ENCODE measurements at places on chromosomes 2 and 18.

- no peak for DNase-seq
Measured at GRCh38 chr18:3214855-3215637, 4.7 kb downstream of the MYOM1 start.

- DNase-seq: peak; percentile 97
Measured at GRCh38 chr2:208265801-208266552, at the start of gene PIKFYVE. Gene PIKFYVE (plus strand): TSS chr2:208266255. CDS start chr2:208271520, 5,265 bp downstream.

DNA sequence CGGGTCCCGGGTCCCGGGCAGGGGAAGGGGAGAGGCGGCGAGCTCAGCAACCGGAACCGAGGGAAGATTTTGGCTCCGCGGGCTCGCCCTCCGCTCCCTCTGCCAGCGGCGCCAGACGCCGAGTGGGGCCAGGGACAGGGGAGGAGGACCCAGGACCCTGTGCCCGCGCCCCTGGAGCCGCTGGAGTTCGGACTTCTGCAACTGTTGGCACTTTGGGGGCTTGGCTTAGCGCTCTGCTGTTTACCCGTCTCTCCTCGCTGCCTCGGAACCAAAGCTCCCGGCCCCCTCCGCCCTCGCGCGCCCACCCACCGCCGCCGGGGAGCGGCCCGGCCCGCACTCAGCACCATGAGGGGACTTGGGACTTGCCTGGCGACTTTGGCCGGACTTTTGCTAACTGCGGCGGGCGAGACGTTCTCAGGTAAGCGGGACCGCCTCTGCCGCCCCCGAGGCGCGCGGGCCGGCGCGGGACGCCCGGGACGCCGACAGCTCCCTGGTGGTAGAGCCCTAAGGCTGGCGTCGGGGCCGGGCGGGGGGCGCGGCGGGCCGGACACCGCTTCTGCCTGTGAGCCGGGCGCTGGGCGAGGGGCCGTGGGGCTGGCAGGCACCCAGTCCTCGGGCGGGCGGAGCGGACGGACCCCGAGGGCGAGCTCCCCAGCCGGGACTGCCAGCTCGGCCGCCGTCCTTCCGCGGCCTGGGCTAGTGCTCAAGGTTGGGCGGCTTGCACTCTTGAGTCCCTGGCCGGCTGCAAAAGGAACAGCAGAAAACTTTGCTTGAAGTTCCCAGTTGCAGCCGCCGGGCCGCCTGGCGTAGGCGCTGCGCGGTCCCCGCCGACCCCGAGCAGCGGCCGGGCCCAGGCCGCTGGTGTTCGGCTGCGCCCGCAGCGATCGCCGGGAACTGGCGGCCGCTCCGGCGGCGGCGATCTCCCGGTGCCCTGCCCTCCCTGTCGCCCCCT, 634 bp downstream of the PTPRM start:
- peak; percentile 62 for DNase-seq

- no peak for DNase-seq
Measured at GRCh38 chr2:196952936-196953335, 26.4 kb upstream of the PGAP1 start.

DNA sequence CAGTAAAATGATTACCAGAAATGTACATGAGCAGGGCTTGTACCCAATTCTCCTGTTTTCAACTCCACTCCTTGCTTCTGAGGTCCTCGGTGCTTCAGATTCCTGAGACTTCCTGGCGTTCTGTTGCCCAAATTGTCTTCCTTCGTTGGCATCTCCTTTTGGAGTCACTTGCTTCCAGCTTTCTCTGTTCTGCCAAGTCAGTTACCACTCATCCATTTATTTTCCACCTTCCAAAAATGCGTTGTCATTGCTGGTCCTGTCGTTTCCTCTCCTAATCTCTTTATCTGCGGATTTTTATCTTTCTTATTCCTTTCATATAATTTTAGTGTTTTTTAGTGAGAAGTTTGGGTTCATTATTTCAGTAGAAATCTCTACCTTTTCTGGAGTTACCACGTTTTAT, 18.5 kb upstream of the EFR3B start:
- DNase-seq: no peak

DNA sequence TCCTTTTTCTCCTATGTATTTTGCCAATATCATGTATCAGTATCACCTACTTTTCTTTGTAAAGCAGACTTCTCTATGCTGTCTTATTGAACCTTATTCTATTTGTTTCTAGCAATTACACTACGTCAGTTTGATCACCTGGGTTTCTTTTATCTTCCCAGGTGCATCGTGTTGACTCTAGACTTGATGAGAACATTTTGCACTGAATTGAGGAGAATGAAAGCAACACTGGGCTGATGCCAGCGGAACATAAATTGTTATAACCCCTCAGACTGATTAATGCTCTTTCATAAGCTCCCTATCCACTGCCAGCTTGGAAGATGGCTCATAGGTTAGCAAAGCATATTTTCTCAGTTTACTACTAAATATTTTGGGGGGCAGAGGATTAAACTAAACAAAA, 140.6 kb downstream of the EPHA4 start:
- no peak for DNase-seq

DNA sequence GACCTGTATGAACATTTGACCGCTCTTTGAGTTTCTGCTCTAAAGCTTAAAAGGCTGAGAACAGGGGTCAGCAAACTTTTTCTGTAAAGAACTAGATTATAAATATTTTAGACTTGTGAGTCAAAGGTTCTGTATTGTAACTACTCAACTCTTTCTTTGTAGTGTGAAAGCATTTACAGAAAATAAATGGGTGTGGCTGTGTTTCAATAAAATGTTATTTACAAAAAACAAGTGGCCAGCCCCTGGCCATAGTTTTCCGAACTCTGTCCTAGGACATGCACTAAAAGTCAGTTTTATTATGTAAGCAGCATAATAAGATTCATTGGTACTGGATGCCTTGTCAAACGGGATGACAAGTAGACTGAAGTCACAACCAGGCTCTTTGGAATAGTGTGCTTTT, 434.9 kb downstream of the ZEB2 start:
- DNase-seq: no peak

DNA sequence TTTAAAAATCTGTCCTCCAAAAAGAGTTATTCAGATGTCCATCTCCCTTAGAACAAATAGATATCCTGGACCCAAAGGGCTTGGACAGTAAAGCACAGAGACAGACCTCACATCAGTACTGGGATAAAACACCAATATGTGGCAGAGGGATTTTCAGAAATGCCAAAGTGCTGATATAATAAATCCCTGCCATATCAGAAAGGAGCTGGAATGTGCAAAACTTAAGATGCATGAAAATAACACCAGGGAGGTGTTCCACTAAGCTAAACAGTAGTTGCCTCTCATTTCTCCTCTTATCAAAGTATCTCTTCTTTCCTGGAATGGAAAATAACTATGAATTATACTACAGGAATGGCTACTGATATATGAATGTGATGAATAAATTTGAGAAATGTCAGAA, 13.2 kb downstream of the USP40 start:
- DNase-seq: no peak

GRCh38 chr2:217835931-217836891, 166.6 kb downstream of the TNS1 start:
- DNase-seq: peak; percentile 80

DNA sequence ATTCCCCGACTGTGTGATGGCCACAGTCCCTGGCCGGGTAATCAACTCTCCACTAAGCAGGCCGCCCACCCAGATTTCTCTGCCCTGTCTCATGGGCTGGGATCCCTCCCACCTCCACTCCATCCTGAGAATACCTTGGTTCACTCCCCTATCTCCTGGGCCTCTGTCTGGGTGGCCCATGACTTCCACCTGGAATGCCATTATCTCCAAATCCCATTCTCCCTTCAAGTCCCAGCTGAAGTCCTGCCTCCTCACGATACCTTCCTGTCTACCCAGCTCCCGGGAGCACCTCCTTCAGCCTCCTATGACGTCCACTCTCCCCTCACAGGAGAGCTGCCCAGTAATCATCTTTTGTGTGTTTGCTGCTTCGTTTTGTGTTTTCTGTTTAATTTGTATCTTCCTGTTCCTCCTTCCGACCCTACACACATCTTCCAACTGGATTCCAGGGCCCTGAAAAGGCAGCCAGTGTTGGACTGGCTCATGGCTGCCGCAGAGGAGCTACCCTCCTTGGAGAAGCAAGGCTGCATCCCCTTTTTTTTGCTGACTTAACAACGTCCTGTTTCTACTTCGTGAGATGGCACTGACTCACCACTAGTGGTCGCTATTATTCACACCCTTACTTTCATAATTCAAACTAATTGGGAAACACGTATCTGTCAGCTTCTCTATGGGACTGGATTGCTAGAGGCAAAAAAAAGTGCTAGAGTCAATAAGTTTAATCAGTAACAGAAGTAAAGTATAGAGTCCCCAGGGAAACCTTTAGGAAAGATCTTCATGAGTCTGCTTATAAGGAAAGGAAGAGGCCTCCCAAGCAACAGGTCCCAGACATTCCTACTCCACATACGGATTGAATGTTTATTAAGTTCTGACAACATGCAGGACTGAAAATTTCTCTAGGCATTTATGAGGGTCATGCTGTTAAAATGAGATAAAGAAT, 171.9 kb upstream of the GATA6 start:
- DNase-seq: no peak

- DNase-seq: no peak
Measured at GRCh38 chr2:183935005-183935404, 663.3 kb upstream of the ZNF804A start.

DNA sequence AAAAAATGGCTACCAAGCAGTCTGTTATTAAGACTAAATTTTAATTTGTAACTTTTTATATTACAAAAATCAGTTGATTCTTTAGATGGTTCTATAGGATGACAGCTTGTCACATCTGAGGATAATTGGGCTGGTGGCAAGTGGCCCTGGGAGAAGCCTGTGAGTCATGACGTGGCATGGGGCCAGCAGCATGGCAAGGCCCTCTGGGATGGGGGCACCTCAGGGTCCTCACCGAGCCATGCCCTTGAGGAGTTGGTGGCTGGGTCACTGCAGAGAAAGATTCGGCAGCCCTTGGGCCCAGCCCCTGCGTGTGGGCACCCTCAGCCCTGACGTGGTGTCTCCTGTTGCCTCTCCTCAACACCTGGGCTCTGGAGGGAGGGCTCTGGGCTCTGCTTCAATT, 49.7 kb downstream of the STK25 start:
- no peak for DNase-seq

- DNase-seq: no peak
Measured at GRCh38 chr2:119205001-119205706, 18.5 kb upstream of the STEAP3 start.

DNA sequence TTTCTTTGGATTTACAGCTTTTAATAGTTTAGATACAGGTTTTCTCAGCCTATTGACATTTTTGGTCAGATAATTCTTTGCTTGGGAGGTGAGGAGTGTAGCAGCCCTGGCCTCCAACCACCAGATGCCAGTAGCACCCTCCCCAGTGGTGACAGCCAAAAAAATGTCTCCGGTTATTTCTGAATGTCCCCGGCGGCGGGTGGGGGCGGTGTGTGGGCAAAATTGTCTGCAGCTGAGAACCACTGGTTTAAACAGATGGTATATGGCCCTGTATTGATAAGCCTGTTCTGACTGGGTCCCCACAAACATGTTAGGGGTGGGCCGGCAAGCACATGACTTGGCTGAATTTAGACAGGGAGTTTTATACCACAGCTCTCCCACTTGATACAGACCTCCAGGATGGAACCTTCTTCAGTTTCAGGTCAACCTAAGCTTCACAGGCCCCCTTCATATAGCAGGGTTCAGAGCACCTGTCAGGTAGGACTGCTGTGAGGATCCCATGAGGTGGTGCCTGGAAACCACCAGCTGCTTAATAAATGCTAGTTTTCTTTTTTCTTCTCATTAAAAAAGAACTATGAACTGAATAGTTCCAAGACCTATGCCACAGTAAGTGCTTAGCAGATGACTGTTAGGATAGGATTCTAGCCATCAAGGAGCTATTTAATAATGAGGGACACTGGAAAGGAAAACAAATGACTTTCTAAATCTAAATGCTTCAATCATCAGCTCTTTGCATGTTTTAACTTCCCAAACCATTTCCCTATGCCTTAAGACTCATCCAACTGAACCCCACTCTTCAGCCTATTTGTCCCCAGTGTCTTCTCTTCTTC, 18.1 kb downstream of the LPIN2 start:
- DNase-seq: peak; percentile 63

DNA sequence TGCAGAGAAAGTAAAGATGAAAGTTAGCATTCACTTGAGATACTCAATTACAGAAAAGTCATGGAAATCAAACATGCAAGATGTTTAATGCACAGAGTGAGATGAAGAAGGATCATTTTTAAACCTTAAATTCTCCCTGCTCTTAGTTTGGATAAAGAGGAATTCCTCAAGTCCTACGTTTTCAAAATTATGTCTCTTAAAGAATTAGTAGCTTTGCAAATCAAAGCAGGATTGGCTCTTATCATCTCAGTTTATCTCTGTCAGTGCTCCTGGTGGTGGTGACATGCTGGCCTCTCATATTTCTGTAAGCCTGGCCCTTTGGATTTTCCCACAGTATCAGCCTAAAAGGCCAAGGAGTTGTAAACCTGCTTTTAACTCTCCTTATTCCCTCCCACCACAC, 242.2 kb downstream of the NRXN1 start:
- no peak for DNase-seq

DNA sequence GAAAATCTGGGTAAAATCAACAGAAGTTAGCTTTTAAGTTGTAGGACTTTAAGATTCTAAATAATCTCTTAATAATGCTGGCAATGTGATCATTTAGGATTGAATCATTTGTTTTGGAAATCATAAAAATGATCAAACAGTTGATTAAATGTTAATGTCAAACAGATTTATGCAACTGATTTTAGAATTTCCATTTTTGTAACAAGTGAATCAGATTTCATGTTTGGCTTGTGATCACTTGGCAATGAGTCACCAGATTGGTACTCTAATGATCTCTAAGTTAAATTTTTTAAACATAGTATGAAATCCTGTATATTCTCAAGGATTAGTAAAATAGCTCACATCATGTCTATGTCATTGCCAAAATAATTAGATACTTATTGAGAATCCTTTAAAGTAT, 50.1 kb upstream of the UNC80 start:
- DNase-seq: no peak

All from psoas muscle (tissue), 8 donors.